ENCODE measurements at places on chromosomes 16 and 17.

- no peaks in the 10 kb centered on the region for H3K27me3 ChIP-seq
- DNase-seq, result no peak
- no peak overlapping the region for H3K4me3 ChIP-seq
- H3K27ac ChIP-seq, result no peak overlapping the region
These were observed 88.0 kb downstream of the BRIP1 start for GRCh38 chr17:61775364-61775763.

GRCh38 chr16:84155771-84156170, 10.7 kb downstream of the DNAAF1 start:
- H3K4me3 ChIP-seq, result no peak overlapping the region
- no peak overlapping the region for H3K27ac ChIP-seq
- peaks cover 31% of the 10 kb centered on the region for H3K27me3 ChIP-seq
- H3K4me1 ChIP-seq, result no peaks in the 10 kb centered on the region
- DNase-seq, result no peak
- H3K36me3 ChIP-seq, result no peaks in the 10 kb centered on the region

- no peak overlapping the region for H3K27ac ChIP-seq
- no peaks in the 10 kb centered on the region for H3K4me1 ChIP-seq
- peaks cover 2% of the 10 kb centered on the region for H3K27me3 ChIP-seq
- H3K36me3 ChIP-seq, result no peaks in the 10 kb centered on the region
- DNase-seq, result no peak
These were observed 44.0 kb upstream of the NACA2 start for GRCh38 chr17:61634942-61635538.

- H3K27ac ChIP-seq, result no peak overlapping the region
- no peaks in the 10 kb centered on the region for H3K27me3 ChIP-seq
- H3K36me3 ChIP-seq, result peaks cover 2% of the 10 kb centered on the region
- DNase-seq, result peak; percentile 41
These were observed 52.6 kb downstream of the ERN1 start for GRCh38 chr17:64077379-64077778.

- H3K4me3 ChIP-seq, result no peak overlapping the region
- H3K4me1 ChIP-seq, result no peaks in the 10 kb centered on the region
- H3K27ac ChIP-seq, result no peak overlapping the region
- H3K36me3 ChIP-seq, result no peaks in the 10 kb centered on the region
- peaks cover 32% of the 10 kb centered on the region for H3K27me3 ChIP-seq
- no peak for DNase-seq
These were observed 19.0 kb upstream of the GNG13 start for GRCh38 chr16:819336-820043.

DNA sequence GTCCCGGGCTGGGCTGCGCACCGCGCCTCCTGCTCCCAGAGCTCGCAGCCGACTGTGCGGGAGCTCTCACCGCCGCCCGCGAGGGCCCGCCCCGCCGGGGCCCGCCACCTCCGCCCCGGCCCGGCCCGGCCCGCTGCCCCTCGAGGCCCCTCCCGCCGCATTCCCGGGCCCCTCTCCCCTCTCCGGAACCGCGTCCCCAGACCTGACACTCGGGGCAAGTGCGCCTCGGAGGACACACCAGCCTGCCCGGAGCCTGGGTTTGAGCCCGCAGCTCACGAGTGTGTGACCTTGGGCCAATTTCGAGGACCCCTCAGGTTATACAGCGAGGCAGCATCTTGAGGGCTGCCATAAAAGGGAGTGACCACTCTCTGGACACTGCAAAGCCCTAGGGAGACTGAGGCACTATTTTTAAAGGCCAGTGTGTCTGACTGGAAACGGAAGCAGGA, 2.0 kb upstream of the GRIN2C start:
- H3K36me3 ChIP-seq, result peaks cover 9% of the 10 kb centered on the region
- H3K27me3 ChIP-seq, result peaks cover 50% of the 10 kb centered on the region
- no peak overlapping the region for H3K27ac ChIP-seq
- no peaks in the 10 kb centered on the region for H3K4me1 ChIP-seq

DNA sequence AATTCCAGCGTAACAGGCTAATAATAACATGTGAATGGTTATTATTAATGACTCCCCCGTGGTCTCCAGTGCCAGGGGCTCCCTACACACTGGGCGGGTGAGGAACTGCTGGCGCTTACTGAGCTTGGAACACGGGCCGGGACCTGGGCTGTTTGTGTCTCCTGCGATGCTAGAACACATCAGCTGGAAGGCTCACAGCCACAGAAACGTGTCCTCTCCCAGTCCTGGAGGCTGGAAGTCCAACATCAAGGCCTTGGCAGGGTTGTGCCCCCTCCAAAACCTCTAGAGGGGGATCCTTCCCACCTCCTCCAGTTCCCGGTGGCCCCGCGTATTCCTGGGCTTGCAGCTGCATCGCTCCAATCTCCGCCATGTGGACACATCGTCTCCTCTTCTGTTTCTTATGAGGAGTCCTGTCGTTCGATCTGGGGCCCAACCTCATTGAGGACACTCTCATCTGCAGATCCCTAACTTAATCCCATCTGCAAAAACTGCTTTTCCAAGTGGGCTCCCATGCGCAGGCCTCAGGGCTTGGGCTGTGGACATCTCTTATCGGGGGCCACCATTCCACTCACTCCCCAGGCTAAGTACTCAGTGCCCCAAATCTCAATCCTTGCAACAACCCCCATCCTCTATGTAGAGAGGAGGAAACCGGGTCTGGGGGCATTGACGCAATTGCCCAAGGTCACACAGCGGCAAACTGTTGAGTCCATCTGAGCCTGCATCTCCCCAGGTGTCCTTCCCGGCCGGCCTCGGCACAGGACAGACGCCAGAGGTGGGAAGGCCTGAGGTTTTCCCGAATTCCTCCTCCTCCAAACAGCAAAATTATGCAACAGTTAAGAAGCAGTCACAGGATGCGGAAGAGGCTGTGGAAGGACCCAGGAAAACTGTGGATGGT, 193.9 kb downstream of the IRF8 start:
- H3K27ac ChIP-seq, result no peak overlapping the region
- no peak for DNase-seq
- H3K4me3 ChIP-seq, result no peak overlapping the region
- no peaks in the 10 kb centered on the region for H3K4me1 ChIP-seq

- peaks cover 40% of the 10 kb centered on the region for H3K4me1 ChIP-seq
- H3K27ac ChIP-seq, result peak overlapping the region; percentile 91
- peak overlapping the region; percentile 66 for H3K4me3 ChIP-seq
- H3K27me3 ChIP-seq, result no peaks in the 10 kb centered on the region
- DNase-seq, result peak; percentile 75
These were observed 12.7 kb downstream of the TBX2 start for GRCh38 chr17:61412143-61412859.

DNA sequence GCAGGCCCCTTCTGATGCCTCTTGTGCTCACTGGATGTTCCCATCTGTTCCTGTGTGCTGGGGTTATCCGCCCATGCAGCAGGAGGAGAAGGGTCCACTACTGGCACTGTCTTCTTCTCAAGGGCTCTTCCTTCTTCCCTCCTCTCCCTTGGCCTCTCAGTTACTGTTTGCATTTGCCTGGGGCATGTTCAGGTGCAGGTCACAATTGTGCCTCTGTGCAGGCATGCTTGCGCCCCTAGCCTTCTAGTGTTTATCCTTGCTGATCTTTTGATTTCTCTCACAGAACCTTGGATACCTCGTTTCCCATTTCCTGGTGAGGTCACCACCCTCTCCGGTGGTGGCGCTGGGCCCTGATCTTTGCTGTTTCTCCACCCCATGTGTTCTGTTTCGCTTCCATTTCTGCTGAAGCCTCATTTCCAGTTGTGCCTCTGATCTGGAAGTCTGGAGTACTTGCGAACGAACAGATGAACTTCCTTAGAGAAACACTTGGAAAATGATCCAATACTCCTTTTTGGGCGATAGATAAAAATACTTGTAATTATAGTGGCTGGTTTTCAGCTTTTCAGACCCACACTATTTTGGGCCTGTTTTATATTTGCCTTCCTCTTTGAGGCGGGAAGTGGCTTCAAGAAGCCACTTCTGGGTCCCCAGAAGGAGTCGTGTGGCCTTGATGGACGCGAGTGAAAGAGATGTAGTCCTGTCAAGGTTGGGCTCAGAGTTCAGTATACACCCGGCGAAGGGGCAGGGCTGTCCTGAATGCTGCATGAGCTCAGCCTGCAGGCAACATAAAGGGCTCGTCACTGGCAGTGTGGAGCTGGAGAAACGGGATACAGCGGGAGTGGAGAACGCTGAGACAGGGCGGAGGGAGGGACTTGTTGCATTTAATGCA, 312.9 kb downstream of the SNX29 start:
- no peaks in the 10 kb centered on the region for H3K36me3 ChIP-seq
- H3K27me3 ChIP-seq, result no peaks in the 10 kb centered on the region
- H3K27ac ChIP-seq, result no peak overlapping the region
- DNase-seq, result no peak

DNA sequence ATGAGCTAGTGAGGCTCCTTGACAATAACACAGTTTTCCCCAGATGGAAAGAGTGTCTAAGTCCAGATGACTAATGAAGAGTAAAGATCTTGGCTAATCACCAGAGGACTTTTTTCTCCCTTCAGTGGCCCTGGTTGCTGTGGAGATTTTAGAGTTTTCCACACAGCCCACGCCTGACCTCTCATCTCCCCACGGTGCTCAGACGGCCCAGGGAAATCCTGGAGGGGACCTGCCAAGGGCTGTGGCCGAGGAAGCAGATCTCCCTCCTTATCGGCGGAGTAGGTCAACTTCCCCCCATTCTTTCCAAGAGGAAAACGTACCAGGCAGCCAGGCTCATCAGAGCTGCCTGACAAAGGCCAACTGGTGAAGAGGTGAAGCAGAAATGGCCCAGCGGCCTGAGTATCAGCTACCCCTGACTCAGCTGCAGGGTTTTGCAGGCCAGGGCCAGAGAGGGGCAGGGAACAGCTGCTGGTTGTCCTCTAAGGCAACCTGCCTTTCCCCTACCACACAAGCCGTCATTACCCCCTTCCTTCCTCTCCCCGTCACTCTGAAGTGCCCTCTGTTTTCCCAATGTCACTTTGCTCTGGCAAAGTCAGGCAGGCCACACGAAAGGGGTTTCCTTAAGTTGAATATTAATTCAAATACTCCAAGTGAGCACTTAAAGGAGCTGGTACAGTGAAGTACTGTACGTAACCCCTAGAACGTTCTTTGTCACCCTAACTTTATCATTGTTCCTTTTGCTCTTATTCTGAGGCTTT, 140.2 kb upstream of the ADAMTS18 start:
- no peak overlapping the region for H3K4me3 ChIP-seq
- no peaks in the 10 kb centered on the region for H3K27me3 ChIP-seq
- no peaks in the 10 kb centered on the region for H3K4me1 ChIP-seq
- H3K27ac ChIP-seq, result no peak overlapping the region
- H3K36me3 ChIP-seq, result no peaks in the 10 kb centered on the region

DNA sequence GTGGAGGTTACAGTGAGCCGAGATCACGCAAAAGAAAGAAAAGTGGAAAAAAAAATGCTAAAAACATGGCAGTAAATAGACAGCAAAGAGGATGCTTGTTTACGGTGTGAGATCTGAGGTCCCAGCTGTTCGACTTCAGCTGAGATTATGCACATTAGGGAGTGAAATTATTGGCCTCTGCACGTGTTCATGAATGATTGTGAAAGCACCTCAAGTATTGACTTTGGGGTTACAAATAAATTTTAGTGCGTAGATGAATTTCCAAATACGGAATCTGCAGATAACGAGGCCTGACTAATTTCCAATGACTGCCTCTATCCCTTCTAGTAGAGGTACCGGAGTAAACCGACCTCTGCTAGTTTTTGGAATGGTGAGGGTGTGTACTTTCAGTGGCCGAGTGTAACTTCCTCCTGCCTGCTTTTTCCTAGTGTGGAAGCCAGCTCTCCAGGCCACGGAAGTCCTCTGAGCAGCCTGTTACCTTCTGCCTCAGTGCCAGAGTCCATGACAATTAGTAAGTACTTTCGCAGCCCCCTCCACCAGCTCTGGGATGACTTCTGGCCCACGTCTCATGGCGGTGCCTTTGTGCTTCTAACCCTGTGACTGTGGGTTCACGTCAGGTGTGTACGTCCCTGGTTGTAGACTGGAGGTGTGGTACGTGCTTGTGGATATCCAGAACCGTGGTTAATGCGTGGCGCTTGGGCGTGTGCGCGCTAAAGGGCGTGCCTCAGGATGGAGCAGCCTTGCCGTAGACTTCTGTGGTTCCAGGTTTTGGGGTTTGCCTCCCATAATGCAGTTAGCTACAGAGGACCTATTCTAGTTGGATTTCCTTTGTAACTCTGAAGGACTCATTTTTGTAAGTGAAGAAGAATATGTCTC, 102.1 kb downstream of the SNX29 start:
- no peaks in the 10 kb centered on the region for H3K27me3 ChIP-seq

DNA sequence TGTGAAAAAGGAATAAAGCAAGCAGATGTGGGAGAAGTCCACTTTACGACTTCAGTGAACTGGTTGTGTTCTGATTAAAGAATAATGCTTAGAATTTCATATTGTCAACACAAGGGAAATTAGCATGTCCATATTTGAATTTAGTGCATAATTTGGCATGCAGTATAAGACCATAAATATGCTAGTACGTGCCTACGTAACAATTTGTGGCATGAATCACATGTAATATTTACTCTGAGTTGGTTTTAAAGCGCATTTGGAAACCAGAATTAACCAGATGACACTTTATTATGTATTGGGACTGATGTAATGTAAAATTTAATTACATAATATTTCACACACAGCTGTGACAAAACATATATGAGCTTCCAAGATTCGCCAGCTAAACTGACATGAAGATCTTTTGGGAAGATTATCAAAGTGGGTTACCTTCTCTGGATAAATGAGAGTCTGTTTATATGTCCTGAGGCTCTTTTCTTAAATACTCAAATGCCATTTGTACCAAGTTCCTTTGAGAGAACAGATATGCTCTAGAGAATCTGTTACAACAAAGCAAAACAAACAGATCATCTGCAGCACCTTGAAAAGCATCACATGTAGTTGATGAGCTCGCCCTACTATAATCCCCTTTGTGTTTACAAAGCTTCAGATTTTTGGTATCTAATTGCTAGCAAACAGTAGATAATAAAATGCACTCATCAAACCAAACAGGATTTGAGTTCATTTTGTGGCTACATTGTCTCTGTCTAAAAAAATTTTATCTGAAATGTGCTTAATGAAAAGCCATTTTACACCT, 1468.6 kb downstream of the CDH11 start:
- no peaks in the 10 kb centered on the region for H3K36me3 ChIP-seq
- no peak overlapping the region for H3K27ac ChIP-seq
- H3K4me1 ChIP-seq, result no peaks in the 10 kb centered on the region
- no peaks in the 10 kb centered on the region for H3K27me3 ChIP-seq

Data from IMR-90 (cell line).